ENCODE measurements at places on chromosomes 4 and X.

- DNase-seq: no peak
Observed at GRCh38 chr4:104743215-104743653, 248.5 kb upstream of the CXXC4 start.

DNA sequence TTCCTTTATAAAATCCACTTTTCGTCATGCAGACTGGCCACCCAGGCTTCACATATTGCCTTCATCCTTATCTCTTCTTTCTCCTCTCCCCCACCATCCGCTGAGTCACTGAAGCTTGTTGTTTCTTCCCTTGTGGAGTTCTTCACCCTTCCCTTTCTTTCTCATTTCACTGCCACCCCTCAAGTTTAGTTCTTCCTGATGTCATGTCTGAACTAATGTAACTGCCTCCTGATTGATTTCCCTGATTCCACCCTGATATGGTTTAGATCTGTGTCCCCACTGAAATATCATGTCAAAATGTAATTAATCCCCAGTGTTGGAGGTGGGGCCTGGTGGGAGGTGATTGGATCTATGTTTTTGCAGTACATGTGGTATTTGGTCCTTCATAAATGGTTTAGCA, 151.4 kb downstream of the CPEB2 start:
- no peak for DNase-seq

DNA sequence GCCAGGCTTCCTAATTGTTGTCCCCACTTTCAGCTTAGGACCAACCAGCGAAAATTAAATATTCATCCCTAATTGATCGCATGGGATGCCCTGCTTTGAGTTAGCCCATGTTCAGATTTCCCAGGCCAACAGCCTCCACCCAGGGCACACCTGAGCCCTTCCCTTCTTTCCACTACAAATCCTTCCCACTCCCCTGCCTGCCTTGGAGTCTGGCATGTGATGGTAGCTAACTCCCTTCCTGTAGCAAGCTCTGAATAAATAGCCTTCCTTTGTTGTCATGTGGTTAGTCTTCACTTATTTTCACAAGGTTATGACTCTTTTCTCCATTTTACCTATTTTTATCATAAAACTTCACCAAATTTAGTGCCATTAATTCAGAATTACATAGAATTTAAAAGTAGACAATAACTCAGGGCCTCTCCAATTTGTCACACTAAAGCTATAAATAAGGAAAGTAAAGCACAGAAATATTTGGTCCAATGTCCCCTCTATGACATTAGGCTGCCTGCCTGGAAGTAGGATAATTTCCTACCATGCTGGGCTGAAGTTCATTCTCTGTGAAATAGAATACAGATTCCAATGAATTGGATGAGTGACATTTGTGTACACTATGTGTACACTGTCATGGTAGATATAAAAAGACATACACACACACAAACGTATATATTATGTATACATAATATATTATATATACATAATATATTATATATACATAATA, 166.4 kb upstream of the CPEB2 start:
- no peak for DNase-seq

DNA sequence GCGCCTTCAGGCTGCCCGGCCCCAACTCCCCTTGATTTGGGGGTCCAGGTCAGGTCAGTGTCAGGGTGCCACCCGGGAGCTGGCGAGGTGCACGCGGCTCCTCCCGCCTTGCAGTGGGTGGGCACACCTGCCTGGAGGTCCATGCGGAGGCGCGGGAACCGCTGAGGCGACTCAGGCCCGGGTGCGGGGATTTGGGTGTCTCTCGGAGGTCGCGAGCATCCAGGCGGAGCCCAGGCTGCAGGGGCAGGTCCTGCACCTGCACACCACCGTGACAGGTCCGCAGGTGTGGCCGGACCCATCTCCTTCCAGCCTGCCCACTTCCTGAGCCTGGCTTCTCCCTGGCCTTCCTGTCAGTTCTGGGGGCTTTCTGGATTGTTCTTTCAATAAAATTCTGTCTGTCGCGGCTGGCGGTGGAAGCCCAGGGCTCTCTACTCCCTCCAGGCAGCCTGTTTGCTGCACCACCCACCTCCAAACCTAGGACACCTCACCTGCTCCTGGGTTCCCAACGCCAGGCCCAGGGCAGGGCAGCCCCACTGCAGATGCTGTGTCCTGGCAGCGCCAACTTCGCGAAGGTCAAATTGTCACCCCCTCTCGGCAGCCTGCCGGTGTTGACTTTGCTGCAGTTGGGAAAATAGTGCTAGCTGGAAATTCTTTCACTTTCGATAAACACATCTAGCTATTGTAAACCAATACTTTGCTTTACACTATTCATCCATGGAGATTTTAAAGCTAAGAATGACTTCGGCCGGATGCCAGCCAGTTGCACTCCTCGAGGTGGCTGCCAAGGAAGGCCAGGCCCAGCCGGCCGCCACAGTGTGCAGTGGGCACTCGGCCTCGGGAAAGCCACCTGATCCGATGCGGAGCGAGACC, 35.9 kb downstream of the FGFRL1 start:
- DNase-seq: no peak

GRCh38 chrX:10747975-10748374, 127.6 kb upstream of the MID1 start:
- DNase-seq: no peak

DNA sequence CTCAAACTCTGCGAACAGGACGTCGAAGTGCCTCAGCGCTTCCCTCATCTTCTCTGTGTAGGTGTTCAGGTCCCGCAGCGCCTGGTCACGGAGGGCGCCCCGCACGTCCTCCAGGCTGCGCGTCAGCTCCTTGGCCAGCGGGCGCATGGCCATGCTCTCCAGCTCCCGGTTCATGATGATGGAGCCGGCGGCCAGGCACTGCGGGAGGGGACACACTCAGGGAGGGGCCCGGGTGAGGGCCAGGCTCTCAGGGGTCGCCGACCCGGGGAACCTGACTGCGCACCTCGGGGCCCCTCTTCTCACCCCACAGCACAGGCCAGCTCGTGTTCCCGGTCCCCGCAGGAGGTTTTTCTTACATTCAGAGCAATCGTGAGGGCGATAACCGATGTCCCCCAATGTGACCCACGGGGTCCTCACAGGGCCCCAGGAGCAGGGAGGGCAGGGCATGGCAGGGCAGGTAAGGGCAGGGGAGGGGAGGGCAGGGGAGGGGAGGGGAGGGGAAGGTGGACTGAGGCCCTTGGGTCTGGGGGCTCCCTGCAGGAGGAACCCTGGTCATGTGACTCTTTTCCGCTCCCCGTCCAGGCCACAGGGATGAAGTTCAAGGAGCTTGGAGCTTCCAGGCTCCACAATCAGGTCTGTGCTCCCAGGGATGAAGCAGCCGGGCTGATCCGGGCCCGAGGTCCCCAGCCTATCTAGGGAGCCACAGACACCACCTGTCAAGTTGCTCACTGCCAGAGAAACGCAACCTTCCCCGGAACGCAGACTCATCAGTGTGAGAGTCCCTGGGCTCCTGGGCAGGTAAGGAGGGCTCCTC, 77.8 kb upstream of the MXD4 start:
- DNase-seq: no peak

DNA sequence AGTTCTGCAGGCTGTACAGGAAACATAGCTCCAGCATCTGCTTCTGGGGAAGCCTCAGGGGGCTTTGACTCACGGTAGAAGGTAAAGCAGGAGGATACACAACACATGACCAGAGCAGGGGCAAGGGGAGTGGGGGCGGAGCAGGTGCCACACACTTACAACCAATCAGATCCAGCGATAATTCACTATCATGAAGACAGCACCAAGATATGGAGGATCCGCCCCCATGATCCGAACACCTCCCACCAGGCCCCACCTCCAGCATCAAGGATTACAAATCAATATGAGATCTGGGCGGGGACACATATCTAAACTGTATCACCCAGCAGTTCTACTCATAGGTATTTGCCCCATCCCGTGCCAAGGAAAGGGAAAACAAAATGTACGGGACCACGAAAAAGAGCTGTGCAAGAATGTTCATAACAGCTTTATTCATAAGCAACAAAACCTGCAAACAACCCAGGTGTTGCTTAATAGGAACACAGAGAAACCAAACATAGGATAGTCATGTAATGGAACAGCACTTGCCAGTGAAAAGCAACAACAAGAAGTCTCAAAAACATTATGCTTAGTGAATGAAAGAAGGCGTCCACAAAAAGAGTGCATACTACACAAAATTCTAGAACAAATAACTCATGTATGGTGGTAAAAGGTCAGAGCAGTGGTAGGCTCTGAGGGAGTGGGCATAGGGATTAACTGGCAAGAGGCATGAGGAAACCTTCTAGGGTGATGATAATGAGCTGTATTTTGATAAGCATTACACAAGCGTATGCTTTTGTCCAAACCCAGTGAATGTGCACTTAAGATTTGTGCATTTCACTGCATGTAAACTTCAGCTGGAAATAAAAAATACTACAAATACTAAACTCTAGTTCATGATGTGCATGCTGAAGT, 130.9 kb upstream of the FAM9B start:
- no peak for DNase-seq

DNA sequence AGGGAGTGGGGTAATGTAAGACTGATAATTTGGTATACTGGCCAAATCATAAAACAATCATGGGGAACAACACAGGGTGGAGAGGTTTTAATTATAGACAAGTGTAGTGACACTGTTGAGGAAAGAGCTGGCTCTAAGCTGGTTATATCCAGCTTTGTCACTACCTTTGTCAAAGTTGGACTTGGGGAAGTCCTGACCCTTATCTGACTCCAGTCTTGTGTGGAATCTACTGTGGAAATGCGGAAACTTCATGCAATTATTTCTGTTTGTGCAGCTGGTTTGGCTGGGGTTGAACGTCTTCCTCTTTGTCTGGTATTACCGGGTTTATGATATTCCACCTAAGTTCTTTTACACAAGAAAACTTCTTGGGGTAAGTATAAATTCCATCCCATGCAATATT, 2.0 kb downstream of the CYBB start:
- DNase-seq: no peak

- no peak for DNase-seq
Observed at GRCh38 chr4:42843694-42844093, 48.8 kb upstream of the GRXCR1 start.

GRCh38 chr4:829291-829690, 3.4 kb upstream of the CPLX1 start:
- DNase-seq: no peak

DNA sequence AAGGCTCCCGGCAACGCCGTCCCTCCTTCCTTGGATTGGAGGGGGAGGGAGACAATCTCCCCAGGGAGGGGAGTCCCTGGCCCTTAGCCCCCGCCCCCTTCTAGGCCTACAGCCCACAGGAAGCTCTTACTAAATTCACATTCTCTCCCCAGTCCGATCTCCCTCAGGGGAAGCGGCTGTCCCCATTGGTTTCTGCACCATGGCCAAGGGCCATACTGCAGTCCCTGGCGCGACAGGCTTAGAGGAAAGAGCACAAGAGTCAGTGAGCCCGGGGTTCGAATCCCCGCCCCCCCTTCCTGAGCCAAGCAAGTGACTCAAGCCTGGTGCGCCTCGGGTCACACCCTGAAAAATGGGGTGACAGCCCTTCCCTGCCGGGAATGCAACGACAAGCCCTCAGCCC, 1.1 kb downstream of the ABLIM2 start:
- DNase-seq: no peak

- DNase-seq: no peak
Observed at GRCh38 chr4:142095886-142096605, 459.7 kb downstream of the IL15 start.

DNA sequence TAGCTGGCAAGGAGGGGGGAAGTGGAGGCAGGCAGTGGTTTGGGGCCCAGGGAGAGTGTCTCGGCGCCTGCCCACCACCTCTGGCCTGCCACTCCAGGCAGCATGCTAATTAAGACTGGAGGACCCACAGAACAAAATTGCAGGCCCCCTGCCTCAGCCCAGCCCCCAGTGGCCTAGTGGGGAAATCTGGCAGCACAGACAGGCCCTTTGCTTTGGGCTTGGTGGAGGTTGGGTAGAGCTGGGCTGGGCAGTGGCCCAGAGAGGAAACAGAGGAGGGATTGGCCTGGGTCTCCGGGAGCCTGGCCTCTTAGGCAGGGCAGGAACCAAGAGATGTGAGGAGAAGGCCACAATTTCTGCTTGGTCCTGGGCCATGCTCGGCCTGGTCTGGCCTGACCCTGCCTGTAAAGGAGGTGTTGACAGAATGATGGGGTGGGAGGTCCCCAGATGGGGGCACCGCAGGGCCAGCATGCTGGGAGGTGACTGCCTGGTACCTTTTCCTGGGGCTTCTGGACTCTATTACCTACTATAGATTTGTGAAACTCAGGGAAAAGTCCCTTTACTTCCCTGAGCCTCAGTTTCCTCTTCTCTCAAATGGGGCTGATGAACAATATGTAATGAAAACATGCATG, 92.4 kb upstream of the PJA1 start:
- DNase-seq: no peak

DNA sequence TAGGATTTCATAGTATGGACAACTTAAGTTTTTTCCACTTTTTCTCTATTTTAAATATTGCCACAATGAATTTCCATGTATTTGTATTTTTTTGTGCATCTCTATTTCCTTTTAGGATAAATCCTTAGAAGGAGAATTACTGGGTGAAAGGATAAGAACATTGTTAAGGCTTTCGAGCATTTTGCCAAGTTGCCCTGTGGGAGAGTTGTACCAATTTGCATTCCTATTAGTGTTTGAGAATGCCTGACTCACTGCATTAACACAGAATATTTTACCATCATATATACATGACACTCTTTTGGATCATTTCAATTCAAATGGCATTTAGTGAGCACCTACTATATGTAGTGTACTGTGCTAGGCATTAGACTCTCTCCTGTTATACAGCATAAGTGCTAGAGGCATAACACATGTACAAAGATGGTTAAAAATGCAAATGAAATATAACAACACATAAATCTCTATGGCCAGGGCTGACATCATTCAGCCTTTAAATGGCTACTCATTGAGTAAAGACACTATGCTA, 57.0 kb downstream of the PLAC1 start:
- no peak for DNase-seq

- DNase-seq: no peak
Observed at GRCh38 chrX:129718676-129719075, 20.1 kb upstream of the XPNPEP2 start.

DNA sequence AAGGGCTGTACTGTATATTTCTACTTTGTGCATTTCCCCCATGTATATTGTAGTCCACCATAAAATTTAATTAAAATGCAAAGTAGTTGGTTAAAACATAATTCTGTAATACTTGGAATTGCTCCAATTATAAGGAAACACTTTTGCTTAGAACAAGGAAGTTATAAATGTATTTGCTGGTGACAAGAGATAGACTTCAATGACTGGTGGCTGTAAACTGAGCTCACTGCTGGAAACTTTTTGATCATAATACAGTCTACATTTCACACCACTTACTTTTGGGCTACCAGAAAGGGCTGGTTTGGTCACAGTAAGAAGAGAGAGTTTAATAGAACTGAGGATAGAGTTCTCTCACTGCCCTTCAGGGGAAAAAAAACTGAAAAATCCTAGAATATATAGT, 32.7 kb downstream of the DCAF8L2 start:
- no peak for DNase-seq

- DNase-seq: no peak
Observed at GRCh38 chr4:67580577-67580976, 22.1 kb downstream of the STAP1 start.

Measured in GOT3 (cell line).